Left lung (tissue), 14 donors: ENCODE measurements at places on chromosomes 16 and 17. TPM values are rescaled to one million over a fixed set of nuclear protein-coding genes. Genes with fewer than 3 reads are reported as not detected.
A peak's percentile ranks its signal among the peaks of the same experiment; 100 is the strongest.

COG4 gene
- 59.8 TPM for polyA plus RNA-seq

CCL4 gene
- polyA plus RNA-seq, result 8.8 TPM

DHX8 gene
- 42.7 TPM for polyA plus RNA-seq

RUNDC1 gene
- 12.0 TPM for polyA plus RNA-seq

SPN gene
- polyA plus RNA-seq, result 2.6 TPM

KRT26 gene
- polyA plus RNA-seq, result not detected

SLC6A2 gene
- 0.10 TPM for polyA plus RNA-seq

SLX1A gene
- 22.5 TPM for polyA plus RNA-seq

FOXC2 gene
- 0.81 TPM for polyA plus RNA-seq

CLEC10A gene
- polyA plus RNA-seq, result 3.6 TPM

MRPS7 gene
- 70.4 TPM for polyA plus RNA-seq

SOCS1 gene
- polyA plus RNA-seq, result 12.1 TPM

SGSM2 gene
- polyA plus RNA-seq, result 91.2 TPM

SSH2 gene
- polyA plus RNA-seq, result 26.1 TPM

TBC1D3 gene
- not detected for polyA plus RNA-seq

- no peak for DNase-seq
Observed at GRCh38 chr17:15479703-15480102, 12.3 kb upstream of the CDRT4 start.

- no peak for DNase-seq
Observed at GRCh38 chr16:30137897-30138296, 14.9 kb upstream of the MAPK3 start.

GRCh38 chr17:69916761-69917160 is 158.3 kb upstream of the KCNJ16 start:
- DNase-seq, result no peak

DNA sequence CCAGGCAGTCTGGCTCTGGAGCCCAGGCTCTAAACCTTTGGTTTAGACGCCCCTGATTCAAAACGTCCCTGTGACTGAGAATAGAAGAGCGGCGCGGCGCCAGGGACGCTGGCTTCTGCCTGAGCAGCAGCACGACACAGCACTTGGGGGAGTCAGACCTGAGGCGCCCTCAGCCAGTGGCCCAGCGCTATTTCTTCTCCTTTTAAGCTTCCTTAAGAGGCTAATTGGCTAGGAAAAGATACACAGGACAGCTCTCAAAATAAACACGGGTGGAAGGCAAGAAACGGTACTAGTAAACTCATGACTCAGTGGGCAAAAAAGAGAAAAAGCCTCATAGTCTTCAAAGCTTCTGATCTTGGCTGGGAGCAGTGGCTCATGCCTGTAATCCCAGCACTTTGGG is 34.9 kb downstream of the GTF3C1 start:
- DNase-seq, result no peak

DNA sequence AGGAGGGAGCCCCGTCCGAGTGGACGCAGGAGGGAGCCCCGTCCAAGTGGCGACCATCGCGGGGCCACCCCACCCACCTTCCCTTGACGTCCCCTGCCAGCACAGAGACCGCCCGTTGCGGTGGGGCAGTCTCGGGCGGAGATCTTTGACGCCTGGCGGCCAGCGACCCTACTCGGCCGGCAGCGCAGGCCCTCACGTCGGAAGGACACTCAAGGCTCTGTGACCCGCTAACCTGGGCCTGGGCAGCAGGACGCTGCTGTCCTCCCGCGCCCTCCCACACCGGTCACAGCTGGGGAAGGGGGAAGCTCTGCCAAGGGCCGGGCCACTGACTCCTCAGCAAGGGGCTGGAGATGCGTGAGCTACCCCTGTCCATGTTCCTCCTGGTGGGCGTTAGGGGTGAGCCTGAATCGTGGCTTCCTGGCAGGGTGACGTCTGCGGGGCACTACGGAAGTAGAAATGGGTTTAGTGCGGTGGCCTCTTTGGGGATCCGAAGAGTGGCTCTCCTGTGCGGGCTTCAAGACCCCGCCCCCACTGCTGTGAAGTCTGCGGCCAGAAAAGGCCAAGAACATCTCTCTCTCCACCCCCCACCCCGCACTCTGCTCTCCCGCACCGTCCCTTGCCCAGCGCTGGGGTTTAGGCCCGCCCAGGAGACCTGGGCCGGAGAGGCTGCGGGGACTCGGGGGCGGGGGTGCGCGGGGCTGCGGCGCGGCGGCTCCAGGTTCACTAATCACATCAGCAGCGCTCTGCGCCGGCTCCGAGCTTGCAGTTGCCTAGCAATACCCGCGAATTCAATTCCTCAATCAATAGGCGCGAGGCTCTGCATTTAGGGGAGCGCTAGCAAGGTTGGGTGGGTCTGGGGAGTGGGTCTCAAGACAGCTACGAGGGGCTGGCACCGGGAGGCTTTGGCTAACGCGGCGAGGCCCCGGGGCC is 5.8 kb downstream of the CBX8 start:
- DNase-seq, result peak; percentile 75

GRCh38 chr16:63787014-63787413 is 1334.8 kb downstream of the CDH11 start:
- no peak for DNase-seq

DNA sequence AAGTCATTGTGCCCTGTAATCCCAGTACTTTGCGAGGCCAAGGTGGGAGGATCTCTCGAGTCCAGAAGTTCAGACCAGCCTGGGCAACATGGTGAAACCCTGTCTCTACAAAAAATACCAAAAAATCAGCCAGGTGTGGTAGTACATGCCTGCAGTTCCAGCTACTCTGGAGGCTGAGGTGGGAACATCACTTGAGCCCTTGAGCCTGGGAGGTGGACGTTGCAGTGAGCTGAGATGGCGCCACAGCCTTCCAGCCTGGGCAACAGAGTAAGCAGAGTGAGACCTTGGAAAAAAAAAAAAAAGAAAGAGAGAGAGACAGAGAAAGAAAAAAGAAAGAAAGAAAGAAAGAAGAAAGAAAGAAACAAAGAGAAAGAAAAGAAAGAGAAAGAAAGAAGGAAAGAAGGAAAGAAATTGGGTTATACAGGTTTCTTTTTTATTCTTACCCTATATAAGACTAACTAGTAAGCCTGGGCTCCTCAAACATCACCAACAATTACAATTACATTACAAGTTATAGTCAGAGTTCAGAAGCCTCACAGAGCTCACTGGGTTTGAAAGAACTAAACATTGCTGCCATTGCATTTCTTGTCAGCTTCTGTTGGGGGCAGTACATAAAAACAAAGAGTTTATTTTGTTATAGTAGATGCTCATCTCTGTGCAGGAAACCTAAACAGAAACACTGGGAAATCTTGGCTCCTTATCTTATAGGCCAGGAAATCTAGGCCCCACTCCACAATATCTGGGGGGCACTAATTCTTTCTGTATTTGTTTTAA is 6.7 kb upstream of the ABCA9 start:
- no peak for DNase-seq

DNA sequence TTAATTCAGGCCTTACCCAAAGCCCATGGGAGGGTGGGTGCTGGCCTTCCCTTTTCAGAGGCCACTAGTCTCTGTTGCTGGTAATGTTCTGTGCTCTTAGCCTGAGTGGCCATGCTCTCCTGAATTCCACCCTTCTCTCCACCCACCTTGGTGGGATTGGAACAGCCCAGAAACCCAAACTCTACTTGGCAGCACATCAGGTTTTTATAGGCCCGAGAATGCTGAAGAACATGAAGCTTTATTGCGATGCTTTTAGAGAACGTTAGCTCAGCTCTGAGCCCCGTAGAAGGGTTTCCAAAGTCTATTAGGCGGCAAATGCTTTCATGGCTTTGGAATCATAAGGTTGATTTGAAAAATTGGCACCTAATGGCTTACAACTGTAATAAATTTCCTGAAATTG is 209.3 kb downstream of the MSI2 start:
- DNase-seq, result no peak

- no peak for DNase-seq
Observed at GRCh38 chr17:50013079-50013478, 18.1 kb upstream of the DLX3 start.

- DNase-seq, result no peak
Observed at GRCh38 chr16:65763640-65764305, 602.7 kb upstream of the CDH5 start.

DNA sequence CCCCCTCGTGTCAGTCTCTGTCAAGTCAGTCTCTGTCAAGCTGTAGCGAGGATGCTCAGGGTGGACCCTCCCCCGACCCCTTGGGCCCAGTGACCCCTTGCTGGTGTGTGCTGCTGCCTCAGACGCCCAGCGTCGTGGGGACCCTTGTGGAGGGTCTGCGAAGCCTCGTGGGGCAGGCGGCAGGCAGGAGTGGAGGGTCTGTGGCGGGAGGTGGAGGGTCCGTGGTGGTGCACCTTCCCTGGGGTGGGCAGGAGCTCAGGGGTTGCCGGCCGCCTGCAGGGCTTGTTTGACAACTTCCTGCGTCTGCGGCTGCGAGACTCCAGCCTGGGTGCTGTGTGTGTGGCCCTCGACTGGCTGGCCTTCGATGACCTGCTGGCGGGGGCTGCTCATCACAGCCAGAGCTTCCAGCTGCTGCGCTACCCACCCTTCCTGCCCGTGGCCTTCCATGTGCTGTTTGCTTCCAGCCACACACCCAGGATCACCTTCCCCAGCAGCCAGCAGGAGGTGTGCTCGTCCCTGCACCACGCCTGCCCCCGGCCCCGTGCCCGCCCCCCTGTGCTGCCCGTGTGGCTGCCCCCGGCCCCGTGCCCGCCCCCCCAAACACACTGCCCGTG is 5.6 kb downstream of the GNG13 start:
- no peak for DNase-seq

- no peak for DNase-seq
Observed at GRCh38 chr16:28983644-28984043, 1.2 kb upstream of the LAT start.

GRCh38 chr16:30046588-30046987 is 15.5 kb upstream of the TLCD3B start:
- DNase-seq, result no peak

DNA sequence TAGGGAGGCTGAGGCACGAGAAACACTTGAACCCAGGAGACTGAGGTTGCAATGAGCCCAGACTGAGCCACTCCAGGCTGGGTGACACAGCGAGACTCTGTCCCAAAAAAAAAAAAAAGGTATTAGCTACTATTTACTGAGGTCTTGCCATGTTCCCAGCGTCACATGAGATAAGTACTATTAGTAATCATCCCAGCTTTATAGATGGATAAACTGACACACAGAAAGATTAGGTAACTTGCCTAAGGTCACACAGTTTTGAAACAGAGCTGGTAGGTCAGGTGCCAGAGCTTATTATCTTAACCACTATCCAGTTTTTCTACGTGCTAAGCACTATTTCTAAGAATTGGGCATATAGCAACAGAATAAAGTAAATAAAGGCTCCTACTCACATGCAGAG is 51.6 kb downstream of the TEX14 start:
- no peak for DNase-seq

- no peak for DNase-seq
Observed at GRCh38 chr17:29059281-29059680, 16.3 kb downstream of the PIPOX start.

GRCh38 chr17:16584273-16584995 is 15.4 kb upstream of the ZNF287 start:
- peak; percentile 96 for DNase-seq

DNA sequence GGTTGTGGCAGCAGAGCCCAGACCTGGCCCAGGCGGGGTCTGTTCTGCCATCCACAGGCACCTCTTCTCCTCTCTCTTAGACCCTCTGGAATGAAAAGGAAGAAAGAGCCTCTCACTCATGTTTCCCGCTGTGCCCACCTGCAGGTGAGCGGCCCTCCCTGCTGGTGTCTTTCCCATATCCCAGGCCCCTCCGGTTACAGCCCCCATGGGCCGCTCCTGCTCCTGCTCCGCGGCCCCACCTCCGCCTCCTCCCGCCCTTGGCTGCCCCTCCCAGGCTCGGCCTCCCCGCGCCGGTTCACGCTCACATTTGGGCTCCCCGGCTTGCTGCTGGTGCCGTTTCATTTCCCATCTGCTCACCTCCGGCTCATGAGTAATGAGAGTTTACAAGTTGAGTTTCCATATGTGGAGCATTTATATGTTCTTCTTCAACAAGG is 98.7 kb upstream of the SDK2 start:
- no peak for DNase-seq

DNA sequence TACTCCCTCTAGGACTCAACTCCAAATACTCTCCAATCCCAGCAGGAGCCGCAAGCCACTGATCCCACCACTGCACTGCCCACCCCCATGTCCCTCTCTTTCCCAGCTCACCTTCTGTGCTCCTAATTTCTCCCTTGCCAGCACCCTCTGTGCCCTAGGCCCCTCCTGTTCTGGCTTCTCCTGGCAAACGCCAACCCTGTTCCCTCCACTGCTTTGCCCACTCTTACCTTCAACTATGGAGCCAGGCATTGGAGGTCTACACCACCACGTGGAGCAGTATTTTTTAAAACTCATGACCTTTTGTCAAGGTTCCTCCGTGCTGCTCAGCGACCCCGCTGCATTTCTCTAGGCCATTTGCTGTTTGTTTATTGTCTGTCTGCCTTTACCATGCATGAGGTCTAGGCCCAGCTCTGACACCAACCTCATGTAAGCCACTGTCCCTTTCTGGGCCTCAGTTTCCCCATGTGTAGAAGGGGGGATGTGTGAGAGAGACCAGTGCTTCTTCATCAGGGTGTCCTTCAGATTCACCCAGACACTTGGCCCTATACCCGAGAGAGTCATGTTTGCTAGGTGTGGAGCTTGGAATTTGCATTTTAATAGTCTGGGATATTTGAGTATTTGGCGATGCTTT is 4.6 kb downstream of the CCDC102A start:
- DNase-seq, result peak; percentile 9

DNA sequence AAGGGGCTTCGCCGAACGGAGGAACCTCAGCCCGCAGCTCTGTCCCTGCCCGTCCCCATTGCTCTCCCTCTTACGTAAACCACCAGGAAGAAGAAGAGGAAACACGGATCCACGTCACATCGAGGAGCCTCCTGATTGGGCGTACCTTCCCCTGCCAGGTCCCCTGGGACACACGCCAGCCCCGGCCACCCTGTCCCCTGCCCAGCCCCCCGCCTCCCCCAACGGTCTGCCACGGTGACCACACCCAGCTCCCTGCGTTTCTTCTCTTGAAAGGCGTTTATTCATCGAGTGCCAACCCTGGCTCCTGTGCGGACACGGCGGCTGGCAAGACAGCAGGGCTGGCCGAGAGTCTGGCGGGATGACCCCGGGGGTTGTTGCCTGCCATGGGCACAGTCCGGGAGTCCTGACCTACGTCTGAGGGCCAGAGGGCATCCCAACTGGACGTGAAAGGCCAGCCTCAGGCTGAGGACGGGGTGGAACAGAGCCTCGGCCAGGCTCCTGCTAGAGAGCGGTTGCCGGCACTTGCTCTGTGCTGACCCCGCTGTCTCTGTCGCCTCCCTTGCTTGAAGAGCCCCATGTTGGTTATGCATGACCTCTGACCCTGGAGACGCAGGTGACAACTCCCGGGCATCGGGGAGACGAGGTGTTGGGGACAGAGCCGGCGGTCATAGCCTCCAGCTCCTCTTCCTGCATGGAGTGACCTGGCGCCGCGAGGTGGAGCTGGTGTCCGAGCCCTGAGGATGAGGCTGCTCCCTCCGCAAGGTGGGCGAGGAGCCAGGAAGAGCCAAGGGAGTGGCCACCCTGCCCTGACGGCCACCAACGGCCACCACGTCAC is 40.5 kb upstream of the ACSF3 start:
- DNase-seq, result peak; percentile 58

GRCh38 chr16:55913716-55914115 is 38.5 kb upstream of the CES5A start:
- DNase-seq, result no peak

GRCh38 chr17:59221159-59221847 is 992 bp downstream of the GDPD1 start:
- no peak for DNase-seq

- DNase-seq, result no peak
Observed at GRCh38 chr16:62816971-62817519, 780.8 kb upstream of the CDH8 start.
